ENCODE measurements at places on chromosomes 1 and 21. TPM values are rescaled to one million over a fixed set of nuclear protein-coding genes. Genes with fewer than 3 reads are reported as not detected.

GRCh38 chr21:42567861-42568260, 54.2 kb downstream of the SLC37A1 start:
- no peak for DNase-seq

- DNase-seq, result no peak
These were observed 256.7 kb downstream of the KIF26B start for GRCh38 chr1:245411245-245412036.

- no peak for DNase-seq
These were observed 317.0 kb downstream of the PAPPA2 start for GRCh38 chr1:176779992-176780328.

GRCh38 chr1:67965995-67966665, 84.3 kb downstream of the DIRAS3 start:
- no peak for DNase-seq

TRIM17 gene
- total RNA-seq, result not detected

CCDC27 gene
- total RNA-seq, result not detected

RHCE gene
- 0.65 TPM for total RNA-seq

Data from Daoy (cell line).